ENCODE measurements at places on chromosomes 1 and 21.

GRCh38 chr1:214660900-214661299 is 57.9 kb downstream of the CENPF start:
- H3K36me3 ChIP-seq = peaks cover 14% of the 10 kb centered on the region
- peak; percentile 47 for DNase-seq
- no peaks in the 10 kb centered on the region for H3K27me3 ChIP-seq
- no peak overlapping the region for H3K4me3 ChIP-seq
- H3K27ac ChIP-seq = no peak overlapping the region
- H3K4me1 ChIP-seq = no peaks in the 10 kb centered on the region

DNA sequence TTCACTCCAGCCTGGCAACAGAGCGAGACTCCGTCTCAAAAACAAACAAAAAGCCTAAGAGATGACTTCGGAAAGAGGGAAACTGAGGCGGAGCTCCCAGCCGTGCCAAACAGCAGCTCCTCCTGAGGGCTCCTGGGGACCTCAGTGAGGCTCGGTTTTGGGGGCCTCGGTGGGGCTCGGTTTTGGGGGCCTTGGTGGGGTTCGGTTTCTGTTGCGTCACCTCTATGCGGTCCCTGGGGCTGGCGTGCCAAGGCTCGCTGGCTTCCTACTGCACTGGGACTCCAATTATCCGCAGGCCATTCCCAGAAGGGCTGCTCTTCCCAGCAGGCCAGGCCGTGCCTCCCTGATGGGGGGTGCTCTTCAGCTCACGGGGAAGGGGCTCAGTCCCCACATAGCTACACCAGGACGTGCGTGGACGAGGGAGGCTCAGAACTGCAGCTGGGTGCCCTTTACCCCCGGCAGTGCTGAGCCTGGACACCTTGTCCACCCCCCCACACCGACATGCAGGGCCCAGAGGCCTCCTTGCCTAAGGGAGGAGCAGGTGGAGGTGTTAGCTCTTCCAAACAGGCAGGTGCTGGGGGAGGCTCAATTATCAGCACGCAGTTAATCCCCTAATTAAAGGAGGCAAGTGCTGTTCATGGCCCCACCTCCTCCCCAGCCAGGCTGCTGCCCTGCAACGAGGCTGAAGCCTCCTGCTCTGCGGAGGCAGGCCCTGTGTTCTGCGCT is 5.1 kb upstream of the C1orf159 start:
- H3K27me3 ChIP-seq = no peaks in the 10 kb centered on the region
- no peak overlapping the region for H3K27ac ChIP-seq
- H3K4me1 ChIP-seq = no peaks in the 10 kb centered on the region
- no peak for DNase-seq

GRCh38 chr1:197695961-197696360 is 79.3 kb downstream of the DENND1B start:
- no peak overlapping the region for H3K4me3 ChIP-seq
- H3K36me3 ChIP-seq = no peaks in the 10 kb centered on the region

DNA sequence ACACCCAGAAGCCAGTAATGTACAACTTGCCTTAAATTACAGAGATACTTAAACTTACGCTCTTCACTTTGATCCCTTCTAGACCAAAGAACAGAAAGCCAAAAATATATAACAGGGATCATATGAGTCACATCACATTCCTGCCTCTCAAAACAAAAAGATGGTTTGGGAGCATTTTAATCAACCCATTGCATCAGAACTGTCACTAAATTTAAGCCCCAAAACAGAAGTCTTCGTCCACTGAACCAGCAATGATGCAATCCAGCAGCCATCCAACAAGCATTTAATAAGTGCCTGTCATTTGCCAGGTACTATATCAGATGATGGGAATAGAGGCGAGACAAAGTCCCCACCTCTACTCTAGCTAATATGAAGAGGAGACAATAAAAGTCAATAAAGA is 42.7 kb upstream of the GLIS1 start:
- DNase-seq = no peak
- no peak overlapping the region for H3K4me3 ChIP-seq
- no peak overlapping the region for H3K27ac ChIP-seq
- no peaks in the 10 kb centered on the region for H3K4me1 ChIP-seq
- H3K27me3 ChIP-seq = no peaks in the 10 kb centered on the region

Data from mesendoderm (in vitro differentiated cells).